AG04450 (cell line): ENCODE measurements at places on chromosomes 13 and 19.
A peak's percentile ranks its signal among the peaks of the same experiment; 100 is the strongest.

GRCh38 chr13:24301911-24302310, 7.5 kb upstream of the C1QTNF9 start:
- DNase-seq, result no peak

DNA sequence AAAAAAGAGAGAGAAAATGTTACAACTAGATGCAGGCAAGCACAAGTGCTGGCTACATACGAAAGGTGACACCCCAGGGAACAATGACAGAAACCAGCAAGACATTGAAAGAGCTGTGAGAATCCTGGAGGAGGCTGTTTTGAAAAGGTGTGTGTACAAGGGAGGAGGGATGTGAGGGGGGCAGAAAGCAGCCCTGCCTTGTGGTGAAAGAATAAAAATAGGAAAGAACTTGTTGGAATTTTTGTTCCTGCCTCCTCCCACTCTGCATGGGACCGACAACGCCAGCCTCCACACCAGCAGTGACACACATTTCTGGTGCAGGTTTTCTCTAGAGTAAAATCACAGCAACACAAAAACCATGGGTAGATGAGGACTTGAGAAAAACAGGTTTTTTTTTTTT, 1258.6 kb downstream of the PCDH9 start:
- no peak for DNase-seq

DNA sequence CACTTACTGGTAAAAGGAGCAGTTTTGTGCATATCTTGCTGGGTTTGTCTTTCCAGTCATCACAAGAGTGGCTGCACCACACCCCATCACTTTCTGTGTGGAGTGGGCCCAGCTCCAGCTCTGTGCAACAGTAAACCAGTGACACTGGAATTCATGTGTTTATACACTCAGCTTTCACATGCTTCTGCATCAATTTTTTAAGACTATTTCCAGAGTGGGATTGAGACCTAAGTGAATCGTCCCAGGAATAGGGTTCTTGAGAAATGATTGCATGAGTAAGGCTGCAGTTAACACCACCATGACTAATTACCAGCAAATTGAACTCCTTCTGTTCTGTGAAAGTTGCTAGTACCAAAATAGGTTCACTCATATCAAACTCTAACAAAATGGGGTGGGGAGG, 5.3 kb upstream of the CFAP97D2 start:
- DNase-seq, result peak; percentile 23

GRCh38 chr19:2756477-2756876, 16.7 kb upstream of the SLC39A3 start:
- DNase-seq, result no peak

GRCh38 chr19:34241513-34242337, 12.6 kb upstream of the GARRE1 start:
- no peak for DNase-seq

DNA sequence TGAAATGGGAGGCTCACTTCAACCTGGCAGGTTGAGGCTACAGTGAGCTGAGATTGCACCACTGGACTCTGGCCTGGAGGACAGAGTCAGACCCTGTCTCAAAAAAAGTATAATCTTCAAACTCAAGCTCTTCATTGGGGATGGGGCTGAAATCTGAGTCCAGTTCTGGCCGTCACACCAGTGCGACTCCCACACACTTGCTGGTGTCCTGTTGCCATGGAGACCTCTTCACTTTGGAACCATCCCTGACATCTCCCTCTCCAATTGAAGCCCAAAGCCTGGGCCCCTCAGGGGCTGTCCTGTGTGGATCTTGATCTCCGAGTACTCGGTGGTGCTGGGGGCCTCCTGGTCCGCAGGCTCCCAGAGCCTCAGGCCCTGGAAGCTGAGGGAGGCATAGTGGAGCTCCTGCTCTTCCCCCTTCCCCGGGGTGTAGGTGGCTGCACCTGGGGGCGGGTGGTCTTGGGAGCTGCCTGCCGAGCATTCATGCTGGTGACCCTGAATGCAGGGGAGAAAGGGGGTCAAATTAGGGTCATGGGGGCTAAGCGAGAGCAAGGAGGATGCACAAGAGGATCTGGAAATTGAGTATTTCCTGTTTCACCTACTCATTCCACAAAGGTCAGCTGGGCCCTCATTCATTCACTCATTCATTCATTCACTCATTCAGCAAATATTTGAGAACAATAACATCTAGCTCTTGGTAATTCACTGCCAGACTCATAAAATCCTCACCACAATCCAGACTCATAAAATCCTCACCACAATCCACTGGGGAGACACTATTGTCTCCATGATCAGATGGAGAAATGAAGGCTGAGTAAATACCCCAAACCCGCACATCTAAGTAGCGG, 11.0 kb downstream of the SIGLEC11 start:
- no peak for DNase-seq

- DNase-seq, result no peak
These were observed 1.5 kb upstream of the BAX start for GRCh38 chr19:48953141-48953540.

- DNase-seq, result no peak
These were observed 10.2 kb upstream of the OR10H5 start for GRCh38 chr19:15776991-15777970.

DNA sequence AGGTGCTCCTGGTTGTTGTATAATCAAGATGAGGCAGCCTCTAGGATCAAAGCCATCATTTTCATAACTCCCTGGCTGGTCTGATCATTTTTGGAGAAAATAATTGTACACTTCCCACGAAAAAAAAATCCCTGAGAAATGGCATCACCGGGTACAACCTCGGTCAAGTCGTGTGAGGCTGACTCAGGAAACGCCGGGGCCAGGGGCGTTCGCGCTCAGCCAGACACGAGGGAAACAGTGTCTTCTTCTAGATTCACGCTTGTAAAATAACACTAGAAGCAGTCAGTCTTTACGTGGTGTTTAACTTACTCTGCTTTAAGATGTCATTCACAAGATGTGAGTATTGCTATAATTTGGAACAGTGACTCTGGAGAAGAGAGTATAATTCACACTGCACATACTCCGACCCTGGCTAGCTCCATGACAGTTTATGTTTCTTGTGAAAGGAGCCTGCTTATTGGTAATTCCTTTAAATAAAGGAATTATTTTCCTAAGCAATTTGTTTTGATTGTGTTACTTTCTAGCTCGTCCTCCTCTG, 109.0 kb upstream of the SOX1 start:
- DNase-seq, result no peak

DNA sequence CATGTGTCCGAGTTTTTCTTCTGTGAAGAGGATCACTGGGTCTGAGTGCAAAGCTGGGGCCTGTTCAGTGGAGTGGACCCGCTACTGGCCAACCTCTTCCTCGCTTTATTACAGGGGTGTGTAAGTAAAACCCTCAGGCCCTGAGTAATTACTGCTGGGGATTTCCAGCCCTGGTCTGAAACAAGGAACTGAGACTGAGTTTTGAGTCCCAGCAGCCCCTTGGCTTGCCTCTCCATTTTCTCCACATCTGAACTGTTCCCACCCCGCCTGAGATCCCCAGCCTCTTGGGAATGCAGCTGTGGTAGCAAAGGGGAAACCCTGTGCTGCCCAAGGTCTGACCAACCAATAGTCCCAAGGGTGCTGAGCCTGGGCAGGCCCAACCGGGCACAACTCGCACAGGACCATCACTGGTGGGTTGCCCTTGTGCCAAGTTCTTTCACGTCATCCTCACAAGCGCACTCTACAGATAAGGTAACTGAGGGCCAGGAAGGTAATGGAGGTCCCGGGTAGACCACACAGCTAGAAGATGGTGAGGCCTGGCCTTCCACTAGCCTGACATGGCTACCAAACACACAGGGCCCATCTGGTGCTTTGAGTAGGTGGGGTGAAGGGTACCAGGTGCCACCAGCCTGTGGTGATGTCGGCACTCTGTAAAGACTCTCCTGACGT, 13.7 kb upstream of the SLC35E1 start:
- no peak for DNase-seq

DNA sequence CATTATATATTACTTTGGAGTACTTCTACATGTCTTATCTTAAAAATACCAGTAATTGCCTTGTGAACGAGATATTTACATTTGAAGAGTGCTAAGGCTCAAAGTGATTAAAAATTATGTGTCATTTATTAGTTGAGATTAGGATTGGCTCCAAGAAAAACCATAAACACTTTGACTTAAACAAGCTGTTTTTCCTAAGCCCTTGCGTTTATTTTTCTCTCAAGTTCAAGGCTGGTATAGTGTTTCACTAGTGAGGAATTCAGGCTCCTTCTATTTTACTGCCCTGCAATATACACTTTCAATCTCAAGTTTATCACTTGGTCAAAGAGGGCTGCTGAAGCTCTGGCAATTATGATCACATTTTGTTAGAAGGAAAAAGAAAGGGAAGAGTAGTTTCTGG, 49.9 kb downstream of the UFM1 start:
- DNase-seq, result no peak

DNA sequence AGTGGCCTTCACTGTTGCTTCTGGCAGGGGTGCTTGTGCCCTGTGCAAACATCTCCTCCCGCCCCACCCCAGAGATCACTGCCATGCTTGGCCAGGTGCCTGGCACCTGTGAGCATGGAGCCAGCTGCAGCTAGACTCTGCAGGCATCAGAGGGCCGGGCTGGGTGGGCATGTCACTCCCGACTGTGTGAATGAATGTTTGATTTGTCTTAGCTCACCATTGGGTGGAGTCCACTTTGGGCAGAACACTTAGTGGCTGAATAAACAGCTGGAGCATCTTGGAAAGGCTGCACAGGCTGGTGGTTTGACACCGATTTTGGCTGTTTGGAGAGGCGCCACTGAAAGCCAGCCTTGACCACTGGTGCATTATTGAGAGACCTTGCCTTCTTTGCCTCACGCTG, 267.3 kb downstream of the DLEU7 start:
- DNase-seq, result no peak

- DNase-seq, result no peak
These were observed 32.1 kb downstream of the KCTD12 start for GRCh38 chr13:76853921-76854608.

GRCh38 chr19:53907193-53907581, 1.9 kb upstream of the CACNG7 start:
- DNase-seq, result no peak

- DNase-seq, result no peak
These were observed 5.7 kb downstream of the SLC25A30 start for GRCh38 chr13:45412274-45413049.

DNA sequence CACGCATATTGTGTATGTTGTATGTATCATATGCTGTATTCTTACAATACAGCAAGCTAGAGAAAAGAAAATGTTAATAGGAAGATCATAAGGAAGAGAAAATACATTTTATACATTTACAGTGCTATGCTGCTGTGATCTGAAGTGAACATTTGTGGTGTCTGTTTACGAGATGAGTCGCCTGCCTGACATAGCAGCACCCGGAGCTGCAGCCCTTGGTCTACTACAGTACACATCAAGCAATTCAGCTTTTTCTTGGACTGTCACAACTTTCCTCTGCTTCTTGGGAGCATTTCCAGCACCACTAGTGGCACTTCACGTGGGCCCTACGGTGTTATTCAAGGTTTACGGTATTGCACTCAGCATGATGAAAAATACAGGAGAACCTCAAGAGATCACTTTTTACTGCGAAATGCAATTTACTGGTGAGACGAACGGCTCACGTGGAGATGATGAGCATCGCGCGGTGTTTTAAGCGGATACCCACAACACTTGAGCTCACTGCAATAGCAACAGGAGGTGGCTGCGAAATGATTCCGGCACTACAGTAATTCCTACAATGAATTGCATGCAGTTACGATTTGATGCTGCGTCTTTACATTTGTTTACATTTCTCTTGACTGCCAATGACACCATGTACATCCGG, 308.4 kb downstream of the FGF9 start:
- no peak for DNase-seq

GRCh38 chr13:24348797-24349515, 39.6 kb downstream of the C1QTNF9 start:
- no peak for DNase-seq

GRCh38 chr13:31110169-31110568, 51.5 kb downstream of the HSPH1 start:
- DNase-seq, result no peak

DNA sequence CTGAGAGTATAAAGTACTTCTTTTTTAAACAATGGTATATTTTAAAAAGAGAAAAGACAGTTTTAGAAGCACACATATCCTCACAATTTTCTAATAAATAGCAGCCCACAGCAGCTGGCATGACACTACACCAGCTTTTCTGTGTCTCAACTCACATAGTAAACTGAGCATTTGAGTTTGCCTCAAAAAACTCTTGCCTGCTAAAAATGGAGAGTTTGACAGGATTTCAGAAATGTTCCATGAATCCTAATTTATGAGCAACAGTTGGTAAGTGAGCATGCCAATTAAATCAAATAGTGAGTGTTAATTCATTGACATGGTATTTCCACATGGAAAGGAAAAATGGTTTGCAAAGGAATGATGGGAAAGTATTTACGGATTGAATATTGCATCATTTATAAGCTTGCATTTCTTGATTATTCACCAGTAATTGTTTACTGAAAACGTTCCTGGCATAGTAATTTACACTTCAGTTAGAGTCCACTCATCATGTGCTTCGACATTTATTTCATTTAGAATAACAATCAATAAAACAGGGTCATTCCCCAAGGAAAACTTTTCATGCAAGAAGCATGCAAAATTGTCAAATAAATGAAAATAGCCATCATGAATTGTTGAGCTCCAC, 323.0 kb downstream of the EFNB2 start:
- DNase-seq, result no peak

DNA sequence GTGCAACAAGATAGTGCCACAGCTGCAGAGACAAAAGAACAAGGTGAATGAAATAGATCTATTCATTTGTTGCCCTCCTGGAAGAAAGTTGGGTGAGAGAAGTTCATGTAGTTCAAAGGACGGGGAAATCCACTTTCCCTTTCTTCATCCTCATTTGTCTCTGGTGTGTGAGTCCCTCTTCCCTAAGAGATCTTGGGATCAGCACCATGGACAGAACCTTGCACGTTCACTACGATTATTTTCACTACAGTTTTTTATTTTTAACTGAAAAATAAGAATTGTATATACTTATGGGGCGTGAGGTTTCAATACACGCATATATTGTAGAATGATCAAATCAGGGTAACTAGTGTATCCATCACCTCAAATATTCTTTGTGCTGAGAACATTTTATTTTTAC, 29.2 kb downstream of the NLRP5 start:
- no peak for DNase-seq

GRCh38 chr13:102700088-102701031, 5.5 kb upstream of the METTL21C start:
- no peak for DNase-seq

- no peak for DNase-seq
These were observed 7.3 kb downstream of the C19orf53 start for GRCh38 chr19:13781547-13781946.

DNA sequence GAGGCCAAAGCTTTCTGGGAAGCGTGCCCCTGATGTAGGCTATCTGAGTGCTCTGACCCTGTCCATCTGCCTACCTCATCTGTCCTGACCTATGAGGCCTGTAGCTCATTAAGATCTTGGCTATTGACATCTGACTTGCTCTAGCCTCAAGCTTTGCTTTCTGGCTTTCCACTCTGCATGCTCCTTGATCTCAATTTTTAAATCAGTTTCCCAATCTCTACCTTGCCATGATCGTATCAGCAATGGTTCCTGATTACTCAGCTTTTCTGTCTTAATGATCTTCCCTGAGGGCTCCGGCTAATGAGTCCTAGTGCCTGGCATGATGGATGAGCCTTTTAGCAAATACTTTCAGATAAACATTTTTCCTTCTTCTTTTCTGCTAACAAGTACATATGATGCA, 262.0 kb downstream of the NDFIP2 start:
- no peak for DNase-seq

GRCh38 chr19:1874554-1875185, 10.6 kb downstream of the ABHD17A start:
- no peak for DNase-seq
